Activated naive CD8-positive, alpha-beta T cell treated with anti-CD3 and anti-CD28 coated beads for 36 hours (primary cell): ENCODE measurements at places on chromosomes 6 and 20. TPM values are rescaled to one million over a fixed set of nuclear protein-coding genes. Genes with fewer than 3 reads are reported as not detected.

DNA sequence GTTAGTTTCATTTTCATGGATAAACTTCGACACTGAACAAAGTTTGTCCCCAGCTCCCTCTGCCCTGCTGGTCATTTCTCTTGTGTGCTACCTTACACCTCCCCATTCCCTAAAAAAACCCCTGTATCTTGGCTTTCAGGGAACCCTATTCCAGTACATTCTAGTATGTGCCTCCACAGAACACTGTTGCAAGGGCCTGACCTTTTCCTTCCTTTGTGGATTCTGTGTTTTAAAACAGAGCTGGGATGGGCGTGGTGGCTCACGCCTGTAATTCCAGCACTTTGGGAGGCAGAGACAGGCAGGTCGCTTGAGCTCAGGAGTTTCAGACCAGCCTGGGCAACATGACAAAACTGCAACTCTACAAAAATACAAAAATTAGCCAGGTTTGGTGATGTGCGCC is 20.6 kb upstream of the QKI start:
- DNase-seq: no peak
- peaks cover 4% of the 10 kb centered on the region for H3K4me1 ChIP-seq
- no peaks in the 10 kb centered on the region for H3K36me3 ChIP-seq
- no peak overlapping the region for H3K4me3 ChIP-seq
- H3K27ac ChIP-seq: no peak overlapping the region

- DNase-seq: no peak
- no peak overlapping the region for H3K4me3 ChIP-seq
- H3K4me1 ChIP-seq: no peaks in the 10 kb centered on the region
- H3K36me3 ChIP-seq: peaks cover 1% of the 10 kb centered on the region
- no peaks in the 10 kb centered on the region for H3K27me3 ChIP-seq
- no peak overlapping the region for H3K27ac ChIP-seq
Observed at GRCh38 chr6:131103296-131103695, 32.0 kb upstream of the AKAP7 start.

GRCh38 chr6:35294308-35294945 is 3.2 kb upstream of the DEF6 start:
- peaks cover 18% of the 10 kb centered on the region for H3K36me3 ChIP-seq
- DNase-seq: peak; percentile 48
- no peak overlapping the region for H3K4me3 ChIP-seq
- peaks cover 17% of the 10 kb centered on the region for H3K4me1 ChIP-seq

The PHACTR1 gene
- 0.58 TPM for total RNA-seq

The ADGB gene
- total RNA-seq: not detected

DNA sequence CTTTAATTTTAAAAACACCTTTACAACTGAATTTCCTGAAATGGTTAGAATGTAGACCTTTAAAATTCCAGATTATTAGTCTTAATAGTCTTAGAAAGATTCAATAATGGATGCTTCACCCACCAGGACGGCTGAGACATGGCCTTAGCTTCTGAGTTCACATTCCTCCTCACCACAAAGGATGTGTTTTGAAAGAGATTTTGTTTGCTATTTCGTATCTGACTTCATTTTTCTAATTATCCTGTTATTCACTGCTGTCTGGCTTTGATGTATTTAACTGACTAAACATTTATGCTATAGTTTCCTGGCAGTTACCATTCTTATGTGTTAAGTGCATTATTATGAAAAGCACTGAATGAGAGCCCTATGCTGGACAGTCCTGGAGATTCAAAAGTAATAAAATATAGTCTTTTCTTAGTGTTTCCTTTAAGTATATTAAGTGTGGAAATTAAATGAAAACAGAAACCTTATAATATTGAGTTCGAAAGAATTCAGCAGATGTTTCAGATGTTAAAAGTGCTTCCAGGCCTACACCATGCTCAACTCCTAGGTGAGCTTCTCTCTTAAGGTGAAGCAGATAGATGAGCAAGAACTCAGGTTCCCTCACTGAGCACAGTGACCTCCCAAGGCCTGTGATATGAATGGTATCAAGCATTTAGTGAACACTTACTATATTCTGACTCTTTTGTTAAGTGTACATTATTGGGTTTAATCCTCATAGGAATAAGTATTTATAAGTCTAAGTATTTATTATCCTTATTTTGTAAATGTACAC is 40.3 kb downstream of the MAP3K4 start:
- no peak overlapping the region for H3K4me3 ChIP-seq
- DNase-seq: no peak
- no peaks in the 10 kb centered on the region for H3K27me3 ChIP-seq
